ENCODE measurements at places on chromosomes 7 and 10. TPM values are rescaled to one million over a fixed set of nuclear protein-coding genes. Genes with fewer than 3 reads are reported as not detected.

- DNase-seq = no peak
These were observed 869 bp downstream of the CHCHD1 start for GRCh38 chr10:73782749-73783085.

GRCh38 chr10:101617102-101617823 lies 29.1 kb downstream of the DPCD start:
- no peak for DNase-seq

DNA sequence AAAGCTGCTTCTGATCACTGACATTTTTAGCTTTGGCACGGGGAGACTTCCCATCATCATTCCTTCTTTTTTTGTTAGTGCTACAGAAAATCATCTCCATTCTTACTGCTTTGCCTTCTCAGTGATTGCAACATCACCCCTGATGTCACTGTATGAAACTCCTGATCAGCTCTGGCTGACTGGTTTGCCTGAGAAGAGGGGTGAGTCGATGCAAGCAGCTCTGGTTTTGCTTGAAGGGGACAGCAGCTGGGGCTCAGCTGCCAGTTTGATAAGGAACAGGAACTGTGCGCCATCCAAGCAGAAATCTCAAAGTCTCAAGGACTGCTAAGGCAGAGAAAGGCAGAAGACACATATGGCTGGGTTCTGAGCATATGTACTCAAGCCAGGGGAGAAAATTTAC lies 808.5 kb upstream of the CELF2 start:
- peak; percentile 4 for DNase-seq

DNA sequence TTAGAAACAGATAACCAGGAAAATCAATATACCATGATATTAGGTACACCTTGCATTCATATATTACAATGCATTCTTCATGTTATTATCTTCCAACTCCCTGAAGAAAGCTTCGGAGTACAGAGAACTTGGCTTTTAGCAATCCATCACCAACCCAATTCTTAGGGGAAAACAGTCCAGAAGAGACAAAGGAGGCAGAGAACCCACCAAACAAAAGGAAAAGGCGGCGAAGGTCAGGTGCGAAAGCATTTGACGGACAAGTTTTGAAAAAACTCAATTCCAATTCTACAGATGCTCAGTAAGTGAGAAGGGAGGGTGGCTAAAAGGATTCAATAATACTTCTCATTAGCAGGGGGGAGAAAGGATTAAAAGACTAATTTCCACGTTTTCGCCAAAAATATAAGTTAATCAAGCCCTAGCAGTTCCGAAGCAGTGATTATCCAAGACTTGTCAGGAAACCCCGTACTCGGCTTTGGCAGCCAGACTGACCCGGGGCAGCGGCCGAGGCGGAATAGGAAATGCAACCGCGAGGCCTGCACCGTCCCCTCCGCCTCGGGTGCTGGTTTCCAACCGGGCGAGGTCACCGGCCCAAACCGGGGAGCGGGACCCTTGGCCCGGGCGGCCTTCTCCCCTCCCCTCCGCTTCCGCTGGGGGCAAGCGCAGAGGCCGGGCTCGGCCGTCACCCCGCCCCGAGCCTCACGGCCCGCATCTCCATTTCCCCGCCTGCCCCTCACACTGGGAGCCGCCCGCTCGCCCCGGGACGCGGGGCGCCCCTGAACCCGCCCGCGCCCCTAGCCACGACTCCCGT lies 747 bp downstream of the GDI2 start:
- DNase-seq = peak; percentile 19

DNA sequence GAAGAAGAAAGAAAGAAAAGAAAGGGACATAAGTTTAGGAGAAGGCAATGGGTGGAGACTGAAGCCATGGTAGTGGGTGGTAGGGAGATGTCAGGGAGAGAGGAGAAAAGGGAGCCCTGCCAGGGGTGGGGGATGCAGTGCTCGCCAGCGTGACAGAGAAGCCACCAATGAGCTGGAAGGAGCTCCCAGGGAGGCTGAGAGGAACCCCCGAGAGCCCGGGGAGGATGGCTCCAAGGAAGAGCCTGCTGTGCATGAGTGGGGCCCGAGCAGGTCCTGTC lies 141.2 kb upstream of the SHH start:
- DNase-seq = no peak

Gene ELAPOR2
- total RNA-seq = 14.7 TPM

DNA sequence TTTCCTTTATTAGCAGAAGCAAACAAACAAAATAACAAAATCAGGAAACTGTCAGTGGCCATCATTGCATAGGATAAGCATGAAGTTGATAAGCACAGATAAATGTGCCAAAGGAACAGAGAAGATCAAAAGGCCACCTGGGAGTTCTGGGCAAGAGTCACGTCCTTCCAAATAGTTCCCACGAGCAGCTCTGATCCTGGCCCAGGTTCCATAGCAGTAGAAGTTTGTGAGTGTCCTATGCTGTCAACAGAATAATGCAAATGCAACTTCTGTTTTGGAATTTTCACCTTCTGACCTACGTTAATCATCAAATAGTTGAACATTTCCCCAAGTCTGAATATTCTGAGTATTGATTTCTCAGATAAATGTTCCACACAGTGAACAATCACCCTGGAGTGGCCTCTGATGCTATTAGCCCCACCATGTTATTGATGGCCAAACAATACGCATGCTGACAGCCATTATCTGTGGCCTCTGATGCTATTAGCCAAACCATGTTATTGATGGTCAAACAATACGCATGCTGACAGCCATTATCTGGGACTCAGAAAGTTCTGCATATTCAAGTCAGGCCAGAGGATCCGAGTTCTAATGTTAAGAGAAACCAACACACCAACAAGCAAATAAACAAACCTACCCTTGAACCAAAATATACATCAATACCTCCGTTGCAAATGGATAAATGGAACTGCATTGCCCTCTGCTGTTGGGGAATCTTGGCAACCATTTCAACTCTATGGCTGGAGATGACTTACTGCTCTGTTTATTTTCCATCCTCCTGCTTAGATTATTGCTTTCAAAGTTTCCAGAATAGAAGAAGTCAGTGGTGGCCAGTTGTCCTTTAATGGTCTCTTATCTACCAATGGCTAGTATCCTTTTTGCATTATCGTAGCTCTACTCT lies 63.3 kb downstream of the MRC1 start:
- DNase-seq = peak; percentile 51

Gene TUBB8
- not detected for total RNA-seq

Gene IL15RA
- 2.1 TPM for total RNA-seq

GRCh38 chr10:102718220-102718619 lies 3.8 kb downstream of the SFXN2 start:
- DNase-seq = peak; percentile 29

DNA sequence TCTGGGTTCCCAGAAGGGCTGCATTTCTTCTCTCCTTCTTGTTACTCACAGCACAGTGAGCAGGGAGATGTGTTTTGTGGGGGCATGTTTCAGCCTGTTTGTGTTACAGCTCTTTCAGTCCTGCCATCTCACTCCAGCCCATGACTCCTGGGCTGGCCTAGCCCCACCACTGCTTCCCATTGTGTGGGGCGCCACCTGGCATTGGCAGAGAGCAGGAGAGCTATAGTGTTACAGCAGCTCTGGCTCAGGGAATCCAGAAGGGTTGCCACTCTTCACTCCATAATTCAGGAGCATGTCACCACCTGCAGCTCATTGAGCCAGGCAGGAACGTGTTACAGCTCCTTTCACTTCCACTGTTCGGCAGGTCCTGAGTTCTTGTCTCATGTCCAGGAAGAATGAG lies 30.0 kb downstream of the CLDN12 start:
- no peak for DNase-seq

DNA sequence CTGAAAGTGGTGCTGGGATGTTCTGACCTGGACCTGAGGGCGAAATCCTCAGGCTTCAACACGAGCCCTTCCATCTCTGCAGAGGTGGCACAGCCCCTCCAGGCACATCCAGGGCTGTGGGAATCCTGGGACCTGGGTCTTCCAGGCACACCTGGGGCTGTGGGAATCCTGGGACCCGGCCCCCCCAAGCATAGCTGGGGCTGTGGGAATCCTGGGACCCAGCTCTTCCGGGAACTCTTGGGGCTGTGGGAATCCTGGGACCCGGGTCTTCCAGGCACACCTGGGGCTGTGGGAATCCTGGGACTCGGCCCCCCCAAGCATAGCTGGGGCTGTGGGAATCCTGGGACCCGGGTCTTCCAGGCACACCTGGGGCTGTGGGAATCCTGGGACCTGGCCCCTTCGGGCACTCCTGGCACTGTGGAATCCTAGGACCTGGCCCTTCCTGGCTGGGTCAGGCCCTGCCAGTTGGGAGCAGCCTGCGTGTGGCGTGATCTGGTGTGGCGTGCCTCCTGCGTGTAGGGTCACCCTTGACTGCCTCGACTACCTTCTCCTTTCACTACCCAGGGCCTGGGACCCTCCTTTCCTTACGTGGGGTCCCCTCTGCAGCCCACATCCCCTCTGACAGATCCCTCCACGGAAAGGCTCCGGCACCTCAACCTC lies 124.0 kb downstream of the WDR37 start:
- no peak for DNase-seq

Gene MYL7
- total RNA-seq = not detected

DNA sequence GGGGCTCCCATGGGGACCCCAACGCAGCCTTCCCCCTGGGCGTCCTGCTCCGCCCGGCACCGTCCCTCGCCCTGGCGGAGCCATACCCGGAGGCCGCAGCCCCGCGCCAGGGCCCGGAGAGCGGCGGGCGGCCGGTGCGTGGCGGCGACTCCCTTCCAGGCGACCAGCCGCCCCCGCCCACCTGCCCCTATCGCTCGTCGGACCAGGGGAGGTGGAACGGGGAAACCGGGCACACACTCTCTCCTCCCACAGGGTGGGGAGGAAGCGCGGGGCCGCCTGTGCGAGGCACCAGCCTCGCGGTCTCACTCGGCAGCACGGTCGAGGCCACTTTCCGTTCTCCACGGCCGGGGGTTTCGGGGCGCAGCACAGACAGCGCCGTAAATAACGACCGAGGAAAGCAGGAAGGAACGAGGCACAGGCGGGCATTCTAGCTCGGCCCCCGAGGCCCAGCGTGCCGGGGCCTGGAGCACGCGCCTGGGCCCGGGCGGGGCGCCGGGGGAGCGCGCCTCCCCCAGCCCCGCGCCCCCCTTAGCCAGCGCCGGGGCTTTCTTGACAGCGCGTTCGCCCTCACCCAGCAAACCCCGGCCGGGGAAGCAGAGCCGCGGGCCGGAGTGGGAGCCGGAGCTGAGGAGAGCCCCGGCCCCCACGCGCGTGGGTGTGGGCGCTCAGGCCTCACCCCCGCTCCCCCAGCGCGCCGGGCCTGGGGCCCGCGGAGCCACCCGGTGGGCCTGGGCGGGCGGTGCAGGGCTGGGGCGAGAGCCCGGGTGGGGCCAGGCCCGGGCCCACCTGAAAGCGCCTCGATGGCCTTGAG lies 936 bp downstream of the IGF2BP3 start:
- DNase-seq = peak; percentile 14

DNA sequence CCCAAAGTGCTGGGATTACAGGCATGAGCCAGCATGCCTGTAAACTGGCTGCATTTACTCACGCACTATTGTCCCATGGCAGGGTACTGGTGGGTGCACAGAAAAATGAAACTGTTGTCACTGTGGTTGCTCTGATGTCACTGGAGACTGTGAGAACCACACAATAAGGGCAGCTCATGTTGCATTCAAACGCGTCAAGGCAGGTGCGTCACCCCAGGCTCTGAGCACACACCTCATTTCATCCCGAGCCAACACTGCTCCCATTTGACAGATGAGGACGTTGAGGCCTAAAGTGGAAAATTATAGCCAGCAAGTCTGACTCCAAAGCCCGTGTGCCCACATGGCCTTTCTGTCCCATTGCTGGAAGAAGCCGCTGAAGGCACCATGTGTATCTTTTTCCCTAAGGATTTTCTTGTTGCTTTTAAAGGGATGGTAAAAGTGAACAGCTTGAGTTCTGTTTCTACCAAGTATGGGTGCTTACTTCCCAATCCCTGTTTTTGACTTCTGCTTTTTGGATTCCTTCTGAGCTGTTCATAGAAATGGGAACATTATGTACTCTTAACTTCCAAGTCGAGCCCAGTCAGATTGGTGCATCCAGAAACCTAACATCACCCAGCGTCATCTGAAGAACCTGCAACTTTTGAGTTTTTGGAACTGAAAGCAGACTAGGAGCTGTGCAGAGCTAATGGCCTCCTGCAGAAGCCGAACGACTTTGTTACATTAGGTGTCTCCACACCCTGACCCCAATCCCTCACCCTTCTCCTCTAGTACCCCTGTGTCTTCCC lies 60.1 kb upstream of the CARD11 start:
- DNase-seq = no peak

DNA sequence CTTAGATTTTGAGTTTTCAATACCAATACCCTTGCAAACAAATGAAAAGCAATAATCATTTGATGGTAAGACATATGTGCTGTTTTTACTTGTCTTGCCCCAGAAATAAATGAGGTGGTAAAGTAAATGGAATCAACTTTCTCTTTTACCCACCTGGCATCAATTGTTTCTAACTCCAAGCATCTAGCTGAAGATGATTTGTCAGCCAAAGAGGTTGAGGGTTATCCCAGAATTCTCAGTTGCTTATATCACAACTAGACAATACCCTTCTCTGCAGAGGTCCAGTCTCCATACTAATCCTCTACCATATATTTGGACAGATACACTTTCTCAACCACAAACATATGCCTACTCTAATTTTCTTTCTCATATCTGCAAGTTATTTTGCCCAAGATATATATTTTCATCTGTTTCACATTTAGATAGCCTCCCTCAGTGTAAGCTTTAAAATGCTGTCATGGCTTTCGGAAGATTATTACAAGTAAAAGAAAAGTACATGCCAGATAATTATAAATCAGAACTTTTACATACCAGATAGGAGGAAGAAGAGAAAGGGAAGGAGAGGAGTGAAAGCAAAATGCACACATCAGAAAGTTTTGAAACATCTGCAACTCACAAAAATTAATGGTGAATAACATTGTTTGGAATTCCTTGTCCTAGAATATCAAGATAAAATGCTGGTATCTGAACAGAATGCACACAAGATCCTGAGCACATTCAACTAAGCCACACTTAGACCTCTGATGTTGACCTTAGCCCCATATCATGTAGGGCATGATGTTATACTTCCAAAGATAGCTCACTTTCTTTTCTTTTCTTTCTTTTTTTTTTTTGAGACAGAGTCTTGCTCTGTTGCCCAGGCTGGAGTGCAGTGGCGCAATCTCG lies 146.6 kb downstream of the REEP3 start:
- peak; percentile 73 for DNase-seq

DNA sequence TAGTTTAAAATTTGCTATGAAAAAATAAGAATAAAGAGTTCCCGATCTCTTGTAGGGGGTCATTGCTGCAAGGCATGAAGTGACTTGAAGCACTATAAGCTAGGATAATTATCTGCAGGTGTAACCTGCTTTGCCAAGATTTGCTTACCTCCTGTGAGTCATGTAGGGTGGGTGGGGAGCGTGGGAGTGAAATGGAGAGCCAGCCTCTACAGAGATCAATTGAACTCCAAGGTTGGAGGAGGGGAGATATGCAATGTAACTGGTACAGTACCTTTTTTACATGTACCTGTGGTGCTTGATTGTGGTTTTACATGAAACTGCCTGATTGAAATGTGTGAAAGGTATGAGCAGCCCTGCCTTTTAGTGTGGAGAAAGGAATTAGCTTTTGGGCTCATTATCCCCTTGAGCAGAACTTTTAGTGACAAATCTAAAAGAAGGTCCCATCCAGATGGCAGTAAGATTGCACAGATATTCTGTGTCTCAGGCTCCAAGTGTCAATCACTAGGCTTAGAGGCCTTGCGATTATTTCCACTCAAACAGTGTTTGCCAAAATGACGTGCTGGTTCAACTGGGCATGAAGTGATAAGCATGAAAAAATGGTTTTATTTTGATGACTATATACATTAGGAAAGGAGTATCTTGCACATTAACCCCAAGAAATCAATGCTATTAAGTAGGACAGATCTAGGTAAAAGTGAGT lies 138.6 kb upstream of the GRB10 start:
- DNase-seq = no peak
